ENCODE measurements at places on chromosomes 6 and 20.

GRCh38 chr6:85451565-85452306 is 1.9 kb downstream of the NT5E start:
- no peak for DNase-seq

DNA sequence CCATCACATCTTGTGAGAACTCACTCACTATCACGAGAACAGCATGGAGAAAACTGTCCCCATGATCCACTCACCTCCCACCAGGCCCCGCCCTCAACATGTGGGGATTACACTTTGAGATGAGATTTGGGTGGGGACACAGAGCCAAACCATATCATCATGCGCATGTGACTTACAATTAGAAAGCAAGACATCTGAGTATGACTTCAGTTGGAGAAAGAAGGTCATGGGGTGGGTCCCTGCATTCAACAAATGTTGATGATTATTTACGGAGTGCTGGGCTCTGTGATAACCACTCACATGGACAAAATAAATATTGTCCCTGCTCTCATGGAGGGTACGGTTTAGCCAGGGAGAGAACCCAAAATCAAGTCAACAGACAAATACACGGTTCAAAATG is 37.9 kb downstream of the VSTM2L start:
- no peak for DNase-seq

- DNase-seq = no peak
Observed at GRCh38 chr6:79605968-79606764, 25.0 kb upstream of the SH3BGRL2 start.

DNA sequence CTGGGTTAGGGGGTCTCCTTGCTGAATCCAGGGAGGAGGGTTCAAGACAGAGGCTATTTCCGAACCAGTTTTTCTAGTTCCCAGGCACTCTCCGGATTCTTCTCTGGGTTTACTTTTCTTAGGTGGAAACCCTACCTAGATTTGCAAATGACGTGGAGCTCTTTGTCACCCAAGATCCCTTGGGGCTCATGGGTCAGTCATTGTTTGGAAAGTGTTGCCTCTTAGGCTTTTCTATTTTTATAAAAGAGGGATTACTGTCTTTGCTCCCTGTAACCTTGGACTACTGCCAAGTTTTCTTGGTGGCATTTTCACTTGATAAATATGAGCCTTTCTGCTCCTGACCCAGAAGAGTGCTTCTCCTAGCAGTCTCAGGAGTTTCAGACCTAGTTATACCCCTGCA is 33.6 kb downstream of the FAM209B start:
- DNase-seq = no peak

DNA sequence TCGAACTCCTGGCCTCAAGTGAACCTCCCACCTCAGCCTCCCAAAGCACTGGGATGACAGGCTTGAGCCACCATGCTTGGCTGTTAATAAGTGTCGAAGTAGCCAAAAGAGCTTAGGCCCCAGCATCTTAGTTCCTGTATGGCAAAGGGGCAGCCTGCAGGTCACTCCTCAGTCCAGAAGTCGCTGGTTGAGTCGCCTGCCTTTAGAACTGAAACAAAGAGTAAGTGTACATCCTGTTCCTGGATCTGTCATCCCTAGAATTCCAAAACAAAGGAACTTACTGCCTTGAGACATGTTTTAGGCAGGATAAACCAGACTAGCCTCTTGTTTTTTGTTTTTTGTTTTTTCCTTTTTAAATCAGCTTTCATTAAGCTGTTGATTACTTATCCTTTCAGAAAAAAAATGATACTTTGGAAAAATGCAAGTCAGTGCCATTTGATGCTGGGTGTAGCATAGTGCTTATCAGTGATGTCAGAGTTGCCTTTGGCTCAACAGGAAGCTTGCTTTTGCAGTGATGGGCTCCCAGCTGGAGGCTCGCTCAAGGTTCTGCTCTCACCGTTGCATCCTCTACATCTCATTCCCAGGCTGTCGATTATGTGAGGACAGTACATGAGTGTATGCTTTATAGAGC is 9.0 kb downstream of the ACTR5 start:
- no peak for DNase-seq

- DNase-seq = no peak
Observed at GRCh38 chr6:148551226-148551625, 195.6 kb upstream of the UST start.

GRCh38 chr20:18628330-18628920 is 40.6 kb downstream of the DTD1 start:
- DNase-seq = no peak

GRCh38 chr20:46004187-46004586 is 4.5 kb upstream of the MMP9 start:
- no peak for DNase-seq

DNA sequence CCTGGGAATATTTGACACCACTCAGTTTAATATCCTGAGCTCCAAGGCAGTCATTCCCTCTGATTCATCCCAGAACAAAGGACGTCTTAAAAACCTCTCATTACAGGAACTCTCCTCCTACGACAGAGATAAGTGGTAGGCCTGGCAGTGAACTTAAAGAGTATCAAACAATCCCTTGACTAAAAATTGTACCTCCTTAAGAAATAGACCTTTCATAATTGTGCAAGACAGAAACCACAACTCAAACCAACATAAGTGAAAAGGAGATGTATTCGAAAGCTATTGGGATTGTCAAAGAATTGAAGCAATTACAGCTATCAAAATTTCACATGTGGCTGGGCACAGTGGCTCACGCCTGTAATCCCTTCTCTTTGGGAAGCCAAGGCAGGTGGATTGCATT is 19.1 kb upstream of the BNIP5 start:
- no peak for DNase-seq

All from stimulated activated CD4-positive, alpha-beta T cell treated with anti-CD3 and anti-CD28 coated beads, Interleukin-15, amount 100 ng/mL, for 1 hour (primary cell).